Stimulated activated CD8-positive, alpha-beta memory T cell treated with anti-CD3 and anti-CD28 coated beads, Interleukin-2, amount 100 ng/mL, for 1 hour (primary cell): ENCODE measurements at places on chromosomes 4 and X.

DNA sequence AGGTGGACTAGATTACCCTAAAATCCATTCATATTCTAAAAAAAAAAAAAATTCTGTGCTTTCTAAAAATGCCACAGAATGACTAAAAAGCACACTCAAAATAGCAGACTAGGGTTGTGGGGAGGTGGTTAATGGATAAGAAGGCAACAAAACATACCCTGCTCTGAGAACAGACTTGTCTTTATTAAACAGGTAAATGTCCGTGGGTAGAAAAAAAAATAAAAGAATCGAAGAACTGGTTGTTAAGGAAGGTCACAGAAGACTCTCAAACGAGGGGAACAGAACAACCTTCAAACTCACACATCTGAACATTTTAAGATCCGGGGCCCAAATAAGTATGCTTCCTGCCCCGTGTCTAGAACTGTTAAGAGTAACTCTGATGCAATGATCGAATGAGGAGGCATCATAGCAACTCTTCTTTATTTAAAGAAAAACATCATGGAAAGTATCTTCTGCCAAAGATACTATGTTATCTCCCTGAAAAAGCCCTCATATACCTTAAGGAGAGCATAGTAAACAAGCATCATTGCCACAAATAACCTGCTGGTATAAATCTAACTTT, 68.4 kb downstream of the ELF2 start:
- no peak for DNase-seq

- no peak for DNase-seq
Observed at GRCh38 chr4:155597933-155598451, 68.7 kb upstream of the GUCY1A1 start.

GRCh38 chrX:11787564-11787963, 29.5 kb downstream of the MSL3 start:
- peak; percentile 46 for DNase-seq

DNA sequence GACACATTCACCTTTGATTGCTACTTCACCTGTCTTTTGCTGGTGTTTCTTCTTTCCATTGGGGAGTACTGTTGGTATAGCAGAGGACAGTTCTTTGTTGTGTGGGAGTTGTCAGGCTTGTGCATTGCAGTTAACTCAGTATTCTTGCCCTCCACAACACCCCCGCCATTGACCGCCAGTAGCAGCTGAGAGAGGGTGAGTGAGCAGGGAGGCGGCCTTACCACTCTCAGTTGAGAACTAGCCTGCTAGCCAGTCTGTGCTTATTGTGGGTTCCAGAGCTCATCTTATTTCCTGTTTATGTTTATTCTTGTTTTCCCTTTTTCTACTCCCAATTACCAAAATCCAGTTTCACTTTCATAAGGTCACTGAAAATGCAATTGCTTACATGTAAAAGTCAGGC, 52.2 kb downstream of the STIM2 start:
- no peak for DNase-seq

DNA sequence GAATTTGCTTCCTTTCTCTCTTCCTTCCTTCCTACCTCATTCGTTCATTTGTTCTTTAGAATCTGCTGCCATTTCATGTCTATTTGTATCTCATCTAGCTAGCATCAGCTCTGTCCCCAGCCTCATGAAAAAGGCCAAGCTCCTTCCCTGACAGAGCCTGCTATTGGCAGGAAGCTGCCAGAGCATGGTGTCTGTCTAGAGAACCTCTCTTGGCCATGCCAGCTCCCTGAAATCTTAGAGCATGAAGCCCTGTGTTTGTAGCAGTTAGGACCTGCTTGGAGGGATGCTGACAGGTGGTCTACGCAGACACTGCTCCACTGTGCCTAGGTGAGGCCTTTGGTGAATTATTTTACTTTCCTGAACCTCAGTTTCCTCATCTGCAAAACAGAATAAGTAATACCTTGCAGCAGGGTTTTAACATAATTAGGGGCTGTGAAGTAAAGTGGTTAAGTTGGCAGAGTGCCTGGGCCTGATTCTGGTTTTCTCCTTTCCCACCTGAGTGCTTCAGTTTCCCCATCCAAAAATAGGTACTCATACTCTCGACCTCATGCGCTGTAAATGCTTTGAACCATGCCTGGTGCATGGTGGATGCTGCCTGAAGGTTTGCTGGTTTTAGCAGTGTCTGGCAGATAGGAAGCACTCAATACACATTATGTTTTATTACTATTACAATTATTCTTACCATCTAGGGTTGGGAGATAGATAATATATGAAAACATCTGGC, 4.7 kb downstream of the PTTG2 start:
- no peak for DNase-seq

GRCh38 chr4:139556724-139557555, 921 bp upstream of the SETD7 start:
- DNase-seq: peak; percentile 5

- DNase-seq: no peak
Observed at GRCh38 chr4:84948056-84948455, 18.4 kb downstream of the WDFY3 start.

- no peak for DNase-seq
Observed at GRCh38 chrX:52262195-52262546, 77.5 kb downstream of the MAGED4 start.

GRCh38 chr4:17310269-17310652, 201.6 kb downstream of the QDPR start:
- no peak for DNase-seq

DNA sequence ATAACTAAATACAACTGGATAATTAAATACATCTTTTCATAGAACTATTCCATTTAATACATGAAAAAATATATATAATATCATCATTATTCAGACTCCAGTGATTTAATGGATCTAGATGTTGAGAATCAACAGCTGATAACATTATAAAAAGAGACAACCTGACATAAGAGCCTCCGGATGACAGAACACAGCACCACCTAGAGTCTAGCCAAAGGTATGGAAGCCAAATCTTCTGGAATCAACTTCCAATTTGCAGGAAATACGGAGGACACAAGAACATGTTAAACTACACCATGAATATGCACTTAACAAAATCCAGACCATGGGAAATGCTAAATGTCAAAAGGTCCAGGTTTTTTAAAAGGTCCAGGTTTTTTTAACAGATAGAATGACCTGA, 55.0 kb downstream of the LRBA start:
- no peak for DNase-seq

DNA sequence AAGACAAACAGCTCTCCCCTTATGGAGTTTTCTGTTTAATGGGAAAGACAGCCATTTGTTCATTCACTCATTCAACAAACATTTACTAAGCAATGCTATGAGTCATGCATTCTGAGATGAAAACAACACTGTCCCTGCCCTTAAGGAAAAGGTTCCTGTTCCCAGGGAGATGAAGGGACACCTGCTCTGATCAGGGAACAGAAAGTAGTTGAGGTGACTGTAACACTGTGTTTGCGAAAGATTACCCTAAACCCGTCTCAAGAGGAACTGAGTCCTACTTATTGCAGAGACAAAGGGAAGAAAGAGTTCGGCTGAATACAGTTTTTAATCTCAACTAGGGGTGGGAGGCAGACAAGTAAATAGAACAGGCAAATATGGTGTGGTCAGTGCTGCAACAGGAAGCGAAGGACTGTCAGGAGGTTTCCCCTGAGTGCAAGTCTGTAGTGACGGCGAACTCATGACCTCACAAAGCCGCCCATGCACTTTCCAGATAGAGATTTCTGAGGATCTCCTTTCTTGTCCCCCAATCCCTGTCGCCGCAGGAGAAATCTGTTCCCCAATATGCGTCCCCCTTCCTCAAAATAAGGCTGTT, 712 bp downstream of the STX18 start:
- DNase-seq: no peak

DNA sequence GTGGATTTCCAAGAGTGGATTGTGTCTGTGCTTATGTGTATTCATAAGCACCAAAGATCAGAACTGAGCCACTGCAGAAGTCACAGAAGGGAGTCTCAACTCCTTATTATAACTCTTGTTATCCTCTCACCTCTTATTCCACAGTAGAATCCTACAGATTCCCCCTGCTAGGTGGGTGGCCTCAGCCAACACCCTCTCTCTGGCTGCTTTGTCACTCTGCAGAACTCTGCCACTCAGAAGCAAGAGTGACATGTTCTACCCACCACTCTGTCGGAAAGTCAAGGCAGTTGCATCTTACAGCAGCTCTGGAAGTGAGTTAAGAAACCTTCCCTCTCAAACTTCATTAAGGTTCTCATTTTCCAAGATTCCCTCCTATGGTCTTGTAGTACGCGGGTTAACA, 41.9 kb downstream of the PTCHD1 start:
- DNase-seq: no peak

GRCh38 chr4:2869659-2870058, 26.0 kb downstream of the ADD1 start:
- no peak for DNase-seq

GRCh38 chr4:140363558-140363957, 9.9 kb upstream of the SCOC start:
- no peak for DNase-seq

- no peak for DNase-seq
Observed at GRCh38 chr4:168565130-168565529, 68.3 kb downstream of the PALLD start.

DNA sequence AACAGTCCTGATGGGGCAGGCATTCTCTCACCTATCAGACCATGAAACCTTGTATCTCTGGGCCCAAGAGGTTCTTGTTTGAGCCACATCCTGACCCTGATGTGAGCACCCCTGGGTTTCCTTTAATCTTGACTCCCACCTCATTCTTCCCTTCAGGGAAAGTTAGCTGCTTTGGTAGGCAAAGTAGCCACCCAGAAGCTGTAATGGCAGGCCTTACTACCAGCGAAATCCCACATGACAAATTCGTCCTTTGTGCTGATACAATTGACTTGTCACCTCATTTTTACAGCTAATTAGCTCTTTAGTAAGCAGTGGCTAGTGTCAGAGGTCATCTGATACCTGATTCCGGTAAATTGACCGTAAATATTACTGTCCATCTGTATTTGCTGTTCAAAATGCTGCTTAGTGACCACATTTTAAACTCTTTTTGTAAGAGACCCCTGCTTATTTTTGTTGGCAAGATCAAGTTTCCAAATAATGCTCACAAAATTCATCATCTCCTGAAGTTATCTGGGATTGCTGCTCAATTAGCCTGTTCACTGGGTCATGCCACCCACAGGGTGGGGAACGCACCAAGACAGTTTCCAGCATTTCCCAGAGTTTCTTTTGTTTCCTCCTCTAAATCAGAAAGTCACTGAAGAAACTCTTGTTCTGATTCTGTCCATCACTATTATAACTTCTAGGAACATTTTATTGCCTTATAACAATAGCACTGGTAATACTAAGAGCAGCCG, 329.7 kb downstream of the GPAT3 start:
- no peak for DNase-seq

DNA sequence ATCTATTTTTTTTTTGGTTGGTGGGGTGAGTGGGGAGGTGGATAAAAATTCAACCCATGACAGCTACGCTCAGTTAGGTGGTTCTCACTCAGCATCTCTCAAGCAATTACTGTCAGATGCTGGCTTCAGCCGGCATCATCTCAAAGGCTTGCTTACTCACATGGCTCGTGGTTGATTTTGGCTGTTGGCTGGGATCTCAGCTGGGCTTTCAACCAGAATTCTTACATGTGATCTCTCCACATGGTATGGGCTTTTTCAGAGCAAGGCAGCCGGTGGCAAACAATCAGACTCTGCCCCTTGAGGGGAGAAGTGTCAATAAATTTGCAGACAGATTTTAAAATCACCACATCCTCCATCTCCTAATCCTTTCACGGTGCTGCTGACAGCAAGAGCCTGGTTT, 47.2 kb downstream of the SLC34A2 start:
- DNase-seq: no peak

DNA sequence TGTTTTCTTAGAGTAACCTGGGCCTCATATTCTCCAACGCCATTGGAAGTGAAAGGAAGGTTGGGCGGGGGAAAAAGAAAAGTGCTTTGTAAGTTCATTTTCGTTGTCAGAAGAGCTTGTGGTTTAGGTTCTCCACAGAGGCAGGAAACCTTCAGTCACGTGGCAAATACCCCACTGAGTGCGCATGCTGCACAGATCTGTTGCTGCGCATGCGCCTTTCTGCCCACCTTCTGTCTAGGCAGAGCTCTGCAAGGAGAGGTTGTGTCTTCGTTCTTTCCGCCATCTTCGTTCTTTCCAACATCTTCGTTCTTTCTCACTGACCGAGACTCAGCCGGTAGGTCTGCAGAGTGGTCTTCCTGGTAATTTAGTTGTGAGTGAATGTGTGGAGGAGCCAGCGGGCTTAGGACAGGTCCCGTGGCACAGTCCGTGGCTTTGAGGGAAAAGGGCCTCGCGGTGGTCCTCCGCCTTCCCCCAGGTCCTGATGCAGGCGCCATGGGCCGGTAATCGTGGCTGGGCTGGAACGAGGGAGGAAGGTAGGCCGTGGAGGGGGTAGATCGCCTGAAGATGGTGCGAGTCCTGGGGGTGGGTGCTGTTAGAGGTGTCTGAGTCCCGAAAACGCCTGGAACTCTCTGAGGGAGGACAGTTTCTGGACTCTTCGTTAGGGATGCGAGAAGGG, at the start of gene PAGE5:
TSS of gene PAGE5 (plus strand) at position 228 of the 676 bp plus-strand sequence. CDS start 1,037 bp downstream, outside the sequence.
- no peak for DNase-seq

DNA sequence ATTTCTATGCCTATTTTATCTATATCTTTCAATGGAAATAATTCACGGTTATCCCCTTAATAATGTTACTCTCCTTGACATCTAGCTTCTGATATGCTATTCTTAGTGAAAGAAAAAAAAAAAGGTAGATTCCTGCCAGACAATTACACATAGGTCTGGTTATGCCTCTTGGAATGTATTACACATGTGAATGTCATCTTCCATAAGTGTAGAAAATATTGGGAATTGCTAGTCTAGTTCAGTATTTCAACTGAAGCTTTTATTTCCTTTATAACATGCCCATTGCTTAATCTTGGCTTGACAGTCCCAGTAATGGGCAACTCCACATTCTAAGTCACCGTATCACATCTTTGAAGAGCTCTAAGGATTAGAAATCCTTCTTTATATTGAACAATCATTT, 25.4 kb upstream of the PPP1R2C start:
- DNase-seq: no peak

DNA sequence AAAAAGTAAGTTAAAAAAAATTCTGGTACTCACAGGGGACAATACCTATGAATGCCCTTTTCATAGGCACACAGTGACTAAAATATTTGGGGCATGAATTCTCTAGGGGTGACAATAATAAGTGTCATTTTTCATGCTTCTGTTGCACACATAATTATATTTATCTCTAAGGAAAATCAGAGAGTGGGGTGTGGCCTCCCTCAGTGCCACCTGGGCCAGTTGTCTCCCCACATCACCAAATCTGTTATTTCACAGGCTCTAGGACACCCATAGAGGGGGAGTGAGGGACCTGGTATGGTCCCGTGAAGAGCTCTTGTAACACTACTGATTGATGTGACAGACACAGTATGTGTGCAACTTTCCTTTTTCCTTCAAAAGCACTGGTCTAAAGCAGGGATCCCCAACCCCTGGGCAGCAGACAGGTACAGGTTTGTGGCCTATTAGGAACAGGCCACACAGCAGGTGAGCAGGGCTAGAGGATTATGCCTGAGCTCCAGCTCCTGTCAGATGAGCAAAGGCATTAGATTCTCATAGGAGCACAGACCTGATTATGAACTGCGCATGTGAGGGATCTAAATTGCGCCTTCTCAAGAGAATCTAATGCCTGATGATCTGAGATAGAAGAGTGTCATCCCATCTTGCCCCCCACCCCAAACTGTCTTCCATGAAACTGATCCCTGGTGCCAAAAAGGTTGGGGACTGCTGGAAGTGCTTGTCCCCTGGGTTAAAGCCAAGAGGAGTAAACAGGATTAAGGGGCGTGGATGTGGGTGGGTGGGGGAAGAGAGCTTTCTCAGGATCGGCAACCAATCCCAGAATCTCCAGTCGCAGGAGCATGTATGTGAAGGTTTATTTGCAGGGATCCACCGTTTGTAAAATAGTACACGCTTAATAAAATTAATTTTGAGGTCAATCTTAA, 856 bp downstream of the SLC9B1 start:
- DNase-seq: no peak
